ENCODE measurements at places on chromosomes 2 and 18. TPM values are rescaled to one million over a fixed set of nuclear protein-coding genes. Genes with fewer than 3 reads are reported as not detected.

The TTN gene
- 4.3 TPM for total RNA-seq

The SPRED2 gene
- total RNA-seq: 8.3 TPM

The ACOXL gene
- 0.16 TPM for total RNA-seq

The PLCL1 gene
- 4.9 TPM for total RNA-seq

The CD28 gene
- 191 TPM for total RNA-seq

The REEP1 gene
- total RNA-seq: 0.45 TPM

The DYNC2LI1 gene
- total RNA-seq: 19.6 TPM
